ENCODE measurements at places on chromosomes 2 and 18. TPM values are rescaled to one million over a fixed set of nuclear protein-coding genes. Genes with fewer than 3 reads are reported as not detected.

PRKAG3 gene
- total RNA-seq, result not detected

GRCh38 chr2:13193075-13193474 is 476.3 kb downstream of the TRIB2 start:
- peak; percentile 77 for DNase-seq

GRCh38 chr18:59696311-59697235 is 650 bp downstream of the CCBE1 start:
- DNase-seq, result peak; percentile 15

DNA sequence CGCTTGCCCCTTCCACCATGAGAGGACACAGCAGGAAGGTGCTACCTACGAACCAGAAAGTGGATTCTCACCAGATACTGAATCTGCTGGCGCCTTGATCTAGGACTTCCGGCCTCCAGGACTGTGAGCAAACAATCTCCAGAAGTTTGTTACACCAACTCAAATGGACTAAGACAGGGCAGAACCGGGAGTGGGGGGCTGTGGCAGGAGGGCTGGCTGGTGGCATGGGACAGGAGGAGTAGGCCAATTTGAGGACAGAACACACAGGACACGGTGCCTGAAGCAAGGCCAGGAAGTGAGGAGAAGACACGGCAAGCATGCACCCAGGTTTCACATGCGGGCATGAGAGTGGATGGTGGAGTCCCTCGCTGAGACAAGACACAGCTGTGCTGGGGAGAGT is 40.1 kb downstream of the CRACDL start:
- DNase-seq, result no peak

- DNase-seq, result no peak
Observed at GRCh38 chr2:149226790-149227189, 103.6 kb upstream of the LYPD6 start.

GRCh38 chr18:7068871-7069590 is 48.6 kb downstream of the LAMA1 start:
- DNase-seq, result no peak

Measured in A673 (cell line).